Heart left ventricle (tissue), 16 donors: ENCODE measurements at places on chromosomes 12 and 14. TPM values are rescaled to one million over a fixed set of nuclear protein-coding genes. Genes with fewer than 3 reads are reported as not detected.

GRCh38 chr14:89221109-89221810, 195.8 kb downstream of the FOXN3 start:
- peaks cover 21% of the 10 kb centered on the region for H3K4me1 ChIP-seq
- no peak overlapping the region for H3K4me3 ChIP-seq
- no peak for DNase-seq
- no peaks in the 10 kb centered on the region for H3K36me3 ChIP-seq

The SDS gene
- not detected for total RNA-seq

DNA sequence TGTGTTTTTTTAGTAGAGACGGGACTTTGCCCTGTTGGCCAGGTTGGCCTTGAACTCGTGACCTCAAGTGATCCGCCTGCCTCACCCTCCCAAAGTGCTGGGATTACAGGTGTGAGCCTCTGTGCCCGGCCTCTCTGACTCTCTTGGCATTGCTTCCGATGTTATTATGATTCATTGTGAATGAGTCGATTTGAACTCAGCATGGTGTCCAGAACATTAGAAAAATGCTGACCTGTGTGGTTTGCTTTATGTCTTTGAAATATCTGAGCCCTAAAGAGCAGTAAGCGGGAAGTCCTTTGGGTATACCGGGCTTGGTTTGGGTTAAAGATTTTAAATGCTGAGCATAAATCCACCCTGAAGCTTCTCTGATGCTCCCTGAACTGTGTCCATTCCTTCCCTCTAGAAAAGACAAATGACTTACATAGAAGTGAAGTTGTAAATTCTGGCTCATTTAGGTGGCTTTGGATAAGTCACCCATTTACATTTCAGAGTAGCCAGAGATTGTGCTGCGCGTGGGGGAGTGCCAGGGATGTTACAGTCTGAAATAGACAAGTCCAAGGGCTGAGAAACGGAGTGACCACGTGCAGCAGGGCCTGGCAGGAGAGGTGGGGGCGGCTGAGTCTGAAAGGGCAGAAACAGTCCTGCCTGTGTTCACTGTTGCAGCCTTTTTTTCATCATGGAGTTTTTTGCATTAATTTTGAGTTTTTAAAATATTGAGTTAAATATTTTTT, 39.6 kb downstream of the SLC15A4 start:
- no peaks in the 10 kb centered on the region for H3K36me3 ChIP-seq
- no peak for DNase-seq
- no peaks in the 10 kb centered on the region for H3K4me1 ChIP-seq
- H3K27ac ChIP-seq, result no peak overlapping the region

The CAPZA3 gene
- total RNA-seq, result not detected
